ENCODE measurements at places on chromosomes 2 and 18.

GRCh38 chr2:70768590-70769085 is 638 bp upstream of the ADD2 start:
- no peak for DNase-seq

GRCh38 chr2:36545871-36546416 is 52.0 kb downstream of the FEZ2 start:
- DNase-seq: no peak

DNA sequence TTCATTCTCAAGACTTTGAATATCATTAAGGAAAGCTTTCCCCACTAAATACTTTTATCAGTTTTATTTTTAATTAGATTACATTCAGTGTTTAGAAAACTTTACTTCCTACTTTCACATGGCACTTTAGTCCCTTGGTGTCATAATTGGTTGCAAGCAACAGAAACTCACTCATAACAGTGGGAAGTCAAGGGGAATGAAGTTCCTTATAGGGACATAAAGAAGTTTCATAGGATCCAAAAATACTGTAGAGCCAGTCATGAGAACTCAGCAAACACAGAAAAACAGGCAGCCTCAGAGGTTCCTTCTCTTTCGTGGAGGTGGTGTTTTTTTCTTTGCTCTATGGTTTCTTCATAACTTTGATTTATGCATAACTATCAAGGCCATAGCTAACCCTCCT is 809.0 kb downstream of the BCL11A start:
- no peak for DNase-seq

GRCh38 chr2:52779446-52779845 is 988.2 kb upstream of the CHAC2 start:
- DNase-seq: no peak

GRCh38 chr2:12619975-12620374 is 96.8 kb upstream of the TRIB2 start:
- DNase-seq: no peak

- no peak for DNase-seq
These were observed 3.4 kb downstream of the ZNF521 start for GRCh38 chr18:25348386-25349130.

GRCh38 chr2:157480182-157480961 is 36.5 kb upstream of the CYTIP start:
- DNase-seq: no peak

Data from HEK293T (cell line).